ENCODE measurements at places on chromosomes 6 and 20. TPM values are rescaled to one million over a fixed set of nuclear protein-coding genes. Genes with fewer than 3 reads are reported as not detected.

GRCh38 chr6:141587482-141588266, 545.1 kb upstream of the GJE1 start:
- DNase-seq = no peak

DNA sequence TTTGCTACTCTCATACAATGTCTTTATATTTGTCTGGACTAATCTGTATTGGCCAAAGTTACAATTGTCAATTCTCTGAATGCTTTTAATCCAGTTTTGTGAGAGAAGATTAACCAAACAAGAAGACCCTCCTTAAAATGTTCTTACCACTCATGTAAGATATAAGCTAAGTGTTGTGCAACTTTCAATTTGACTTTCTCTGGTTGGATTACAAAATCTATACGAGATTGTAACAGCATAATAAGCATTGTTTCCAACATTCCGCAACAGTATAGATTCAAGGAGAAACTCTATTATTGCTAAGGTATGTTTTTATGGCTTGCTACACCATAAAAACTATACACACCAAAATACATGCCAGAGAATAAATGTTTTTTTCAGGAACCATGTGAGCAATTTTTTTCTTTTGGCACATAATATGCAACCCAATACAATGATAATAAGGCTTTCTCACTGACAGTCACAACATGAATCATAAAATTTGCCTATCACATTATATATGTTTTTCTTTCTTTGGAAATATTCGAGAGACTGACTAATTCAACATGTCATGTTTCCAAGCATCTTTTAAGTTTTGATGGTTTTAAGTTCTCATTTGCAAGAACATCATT, 12.2 kb upstream of the TRPC4AP start:
- no peak for DNase-seq

DNA sequence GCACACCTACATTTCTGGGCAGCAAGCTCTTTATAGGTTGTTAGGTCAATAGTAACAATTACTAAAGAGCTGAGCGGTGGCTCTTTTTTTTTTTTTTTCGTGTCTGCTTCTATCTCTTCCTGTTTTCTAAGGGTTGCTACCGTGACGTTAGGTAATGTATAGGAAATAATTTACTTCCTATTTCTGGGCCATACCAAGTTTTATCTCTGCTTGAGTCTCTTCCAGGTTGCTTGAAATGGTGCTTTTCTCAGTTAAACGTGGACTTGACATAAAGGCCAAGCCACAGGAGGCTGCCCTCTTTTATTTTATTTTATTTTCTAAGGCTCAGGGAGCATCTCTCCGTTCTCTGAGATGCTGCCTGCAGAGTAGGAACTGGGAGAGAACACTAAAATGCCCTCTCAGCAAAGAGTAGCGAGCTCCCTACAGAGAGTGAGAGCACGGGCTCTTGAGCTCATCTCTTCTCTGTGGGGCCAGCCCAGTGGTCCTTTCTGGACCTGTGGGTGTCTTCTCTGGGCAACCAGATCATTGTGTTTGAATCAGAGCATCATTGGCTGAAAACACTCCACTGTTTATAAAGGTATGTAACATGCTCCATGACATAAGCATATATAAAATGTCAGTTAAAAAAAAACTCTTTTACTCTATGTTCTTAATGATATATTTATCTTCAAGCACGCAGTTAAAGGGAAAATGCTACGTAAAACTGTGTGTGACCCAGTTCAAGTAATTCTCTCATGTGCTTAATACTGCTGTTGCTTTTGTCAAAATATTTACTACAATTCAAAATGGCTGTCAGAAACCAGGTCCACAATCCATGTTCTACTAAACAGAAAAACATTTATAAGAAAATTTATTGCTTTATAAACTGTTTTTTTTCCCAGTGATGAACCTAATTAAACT, at the start of gene ZNF831:
TSS of gene ZNF831 (plus strand) at position 191 of the 900 bp plus-strand sequence. CDS start 27,199 bp downstream, outside the sequence.
- DNase-seq = no peak

DNA sequence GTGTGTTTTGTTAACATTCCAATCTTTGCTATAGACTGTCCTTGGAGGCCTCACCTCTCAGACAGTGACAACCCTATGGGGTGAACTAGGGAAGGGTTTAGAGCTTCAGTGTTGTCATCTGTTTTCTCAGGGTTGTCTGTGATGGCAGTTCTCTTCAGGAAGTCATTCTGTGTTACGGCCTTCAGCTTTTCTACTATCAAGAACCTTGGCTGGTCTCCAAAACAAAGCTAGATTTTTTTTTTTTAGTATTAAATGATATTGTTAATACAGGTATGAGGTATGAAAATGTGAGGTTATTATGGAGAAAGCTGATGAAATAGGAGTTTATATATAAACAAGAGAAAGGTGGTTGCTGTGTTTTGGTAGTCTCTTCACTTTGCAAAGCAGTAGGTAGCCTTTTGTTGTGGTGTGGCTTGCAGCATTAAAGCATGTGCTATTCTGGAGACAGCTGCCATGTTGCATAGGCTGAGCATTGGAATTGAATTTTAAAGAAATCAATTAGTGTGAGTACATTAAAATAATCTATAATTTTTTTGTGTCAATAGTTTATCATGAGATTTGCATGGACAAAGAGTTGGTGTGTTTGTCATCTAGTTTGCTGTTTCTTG, 162.6 kb downstream of the CARMIL1 start:
- no peak for DNase-seq

DNA sequence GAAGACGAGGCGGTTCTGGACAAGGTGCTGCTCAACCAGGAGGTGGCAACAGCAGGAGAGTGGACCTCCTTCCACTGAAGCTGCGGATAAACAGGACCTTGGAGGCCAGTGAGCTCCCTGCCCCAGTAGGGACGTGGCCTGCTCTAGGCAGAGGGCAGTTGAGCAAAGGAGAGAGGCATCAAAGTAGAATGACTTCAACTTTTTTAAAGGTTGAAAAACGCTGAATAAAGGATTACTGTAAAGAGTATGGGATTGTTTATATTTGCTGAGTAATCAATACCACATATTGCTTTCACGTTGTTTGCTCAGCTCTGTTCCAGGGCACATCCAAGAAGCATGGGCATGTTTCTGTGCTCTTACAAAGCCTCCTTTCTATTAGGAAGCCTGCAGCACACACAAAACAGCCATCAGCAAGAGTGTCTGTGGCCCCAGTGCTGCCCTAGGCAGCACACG, 48.1 kb downstream of the ERMARD start:
- peak; percentile 46 for DNase-seq

MYH7B gene
- total RNA-seq = 0.86 TPM

DNA sequence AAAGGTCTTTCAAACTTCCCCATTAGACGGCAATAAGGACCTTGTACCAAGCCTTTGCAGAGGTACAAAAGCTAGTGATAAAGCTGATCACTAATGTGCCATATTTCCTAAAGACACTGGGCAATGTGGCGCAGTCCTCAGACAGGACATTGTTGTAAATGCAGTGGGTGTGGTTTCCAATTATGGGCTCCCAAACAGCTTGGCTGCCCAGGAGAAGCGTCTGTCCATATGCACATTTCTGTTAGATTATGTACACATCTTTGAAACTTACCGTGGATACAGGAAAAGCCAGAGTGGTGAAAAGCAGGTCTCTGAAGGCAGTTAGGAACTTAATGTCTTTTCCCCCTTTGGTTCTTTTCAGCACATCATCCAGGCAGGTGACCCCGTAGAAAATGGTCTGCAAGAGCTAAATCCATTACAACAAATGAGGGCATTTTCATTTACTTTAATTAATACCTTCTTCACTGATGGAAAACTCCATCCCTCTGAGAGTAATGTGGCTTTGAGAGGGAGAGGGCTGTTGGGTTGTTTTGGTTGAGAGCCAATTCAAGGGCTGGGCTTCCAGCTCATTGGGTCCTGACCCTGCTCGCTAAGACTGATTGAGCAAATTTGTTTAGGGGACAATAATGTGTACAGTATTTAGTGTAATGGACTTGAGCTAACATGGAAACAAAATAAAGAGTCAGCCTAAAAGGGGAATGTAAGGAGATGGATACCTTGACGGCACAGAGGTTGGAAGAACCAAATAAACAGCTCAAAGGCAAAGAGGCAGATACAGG, 10.4 kb downstream of the ADTRP start:
- no peak for DNase-seq

ALDH8A1 gene
- total RNA-seq = 0.42 TPM

PLEKHG1 gene
- 4.3 TPM for total RNA-seq

GRCh38 chr6:157552820-157553485, 172.0 kb downstream of the ZDHHC14 start:
- peak; percentile 59 for DNase-seq

DNA sequence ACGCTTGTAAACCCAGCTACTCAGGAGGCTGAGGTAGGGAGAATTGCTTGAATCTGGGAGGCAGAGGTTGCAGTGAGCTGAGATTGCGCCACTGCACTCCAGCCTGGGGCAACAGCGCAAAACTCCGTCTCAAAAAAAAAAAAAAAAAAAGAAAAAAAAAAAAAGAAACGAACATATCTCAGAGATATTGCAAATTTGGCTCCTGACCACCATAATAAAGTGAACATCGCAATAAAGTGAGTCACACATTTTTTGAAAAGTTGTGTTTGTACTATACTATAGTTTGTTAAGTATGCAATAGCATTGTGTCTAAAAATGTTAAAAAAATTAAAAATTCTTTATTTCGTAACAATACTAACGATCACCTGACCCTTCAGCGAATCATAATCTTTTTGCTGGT, 13.3 kb downstream of the RSPH9 start:
- DNase-seq = no peak

DNA sequence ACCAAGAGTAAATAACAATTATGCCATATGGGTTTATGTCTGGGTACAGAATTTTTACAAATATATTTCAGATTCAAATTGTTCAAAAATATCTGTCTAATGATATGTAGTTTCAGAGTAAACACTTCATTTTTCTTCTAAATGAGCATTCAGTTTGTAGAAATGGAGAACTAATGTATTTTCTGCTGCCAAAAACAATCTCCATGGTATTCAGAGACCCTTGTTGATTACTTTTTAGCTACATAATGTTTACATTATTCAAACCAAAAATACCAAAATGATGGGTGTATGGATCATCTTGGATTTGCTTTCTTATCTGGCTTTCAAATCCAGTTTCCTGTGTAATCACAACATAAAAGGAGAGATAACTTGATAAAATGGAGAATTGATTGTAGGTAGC, 576.0 kb upstream of the CDH4 start:
- no peak for DNase-seq

DAAM2 gene
- total RNA-seq = 87.2 TPM

DNA sequence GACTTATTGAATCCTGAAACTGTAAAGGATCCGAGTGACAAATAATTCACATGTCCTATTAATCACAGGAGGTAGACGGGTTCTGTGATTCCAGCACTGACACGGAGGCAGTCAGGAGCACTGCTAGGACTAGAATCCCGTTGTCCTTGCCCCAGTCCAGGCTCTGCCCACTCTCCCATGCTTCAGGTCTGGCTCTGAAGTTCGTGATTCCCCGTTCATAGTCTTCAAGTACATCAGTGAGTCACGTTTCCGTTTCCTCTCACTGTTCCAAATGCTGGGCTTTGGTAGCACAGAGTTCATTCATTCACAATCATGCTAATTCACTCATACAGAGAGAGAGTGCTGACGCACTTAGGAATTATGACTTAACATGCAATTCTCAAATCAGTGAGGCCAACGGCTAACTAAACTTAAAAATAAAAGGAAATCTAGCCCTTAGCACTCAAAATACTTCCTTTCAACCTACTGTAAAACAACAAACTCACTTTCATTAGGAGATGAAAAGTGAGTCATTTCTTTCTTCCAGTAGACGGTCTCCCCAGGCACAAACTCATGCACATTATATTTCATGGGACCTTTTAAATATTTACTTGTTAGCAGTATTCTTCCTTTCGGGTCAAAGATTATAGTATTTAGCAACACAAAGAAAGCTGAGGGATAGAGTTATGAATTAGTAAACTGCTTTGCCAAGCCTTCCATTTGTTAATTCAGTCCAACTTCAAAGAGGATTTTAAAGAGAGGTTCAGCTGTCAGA, 94.0 kb upstream of the NHSL1 start:
- DNase-seq = peak; percentile 75

DNA sequence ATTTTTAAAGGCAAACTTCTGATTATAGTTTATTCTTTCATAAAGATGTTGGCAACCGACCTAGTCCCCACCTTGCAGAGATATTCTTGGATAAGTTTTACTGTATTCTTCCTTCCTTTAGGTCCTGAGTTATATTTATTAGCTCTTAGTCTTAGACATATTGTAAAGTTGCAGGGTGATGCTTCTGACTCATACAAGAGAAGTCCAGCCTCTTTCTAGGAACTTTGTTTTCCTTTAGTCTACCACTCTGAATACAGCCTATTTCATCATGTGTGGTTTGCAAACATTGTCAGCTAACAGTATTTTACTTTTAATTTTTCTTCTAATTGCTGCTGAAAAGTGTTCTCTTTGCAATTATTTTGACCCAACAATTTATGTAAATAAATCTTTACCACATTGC, 686.7 kb downstream of the COL12A1 start:
- DNase-seq = no peak

Measured in osteocyte (in vitro differentiated cells).